ENCODE measurements at places on chromosomes 16 and 17. TPM values are rescaled to one million over a fixed set of nuclear protein-coding genes. Genes with fewer than 3 reads are reported as not detected.

The ADAD2 gene
- total RNA-seq = 0.31 TPM

The OTOA gene
- 0.10 TPM for total RNA-seq

The MPO gene
- 19.4 TPM for total RNA-seq

The BORCS6 gene
- total RNA-seq = 7.6 TPM

The SMTNL2 gene
- total RNA-seq = 174 TPM

GRCh38 chr17:82019690-82020571 lies 2.7 kb downstream of the CENPX start:
- no peak for DNase-seq

DNA sequence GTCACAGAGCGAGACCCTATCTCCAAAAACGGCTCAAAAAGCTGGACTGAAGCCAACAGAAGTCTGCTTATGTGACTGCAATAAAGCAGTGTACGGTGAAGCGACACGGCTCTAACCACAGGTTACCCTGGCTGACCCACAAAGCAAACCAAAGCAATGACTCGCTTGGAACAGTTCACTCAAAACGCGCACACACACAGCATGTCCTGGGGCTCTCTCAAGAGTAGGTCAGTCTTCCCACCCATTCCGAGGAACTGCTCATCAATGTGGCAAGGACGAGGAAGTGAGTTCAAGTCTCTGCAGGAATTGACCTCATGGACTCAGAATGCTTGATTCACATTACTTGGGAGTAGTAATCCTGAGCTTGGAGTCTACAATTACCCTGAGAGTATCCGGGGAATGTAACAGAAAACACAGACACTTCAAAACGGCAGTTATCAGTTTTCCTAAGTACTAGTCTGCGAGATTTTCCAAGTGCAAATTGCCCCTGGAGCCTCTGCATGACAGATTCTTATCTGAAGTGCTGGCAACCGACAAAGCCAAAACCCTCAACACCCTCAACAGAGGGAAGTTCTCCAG lies 25.4 kb downstream of the PELP1 start:
- DNase-seq = no peak

The ZSCAN32 gene
- total RNA-seq = 11.1 TPM

- DNase-seq = no peak
Observed at GRCh38 chr16:53982631-53983042, 278.7 kb downstream of the FTO start.

DNA sequence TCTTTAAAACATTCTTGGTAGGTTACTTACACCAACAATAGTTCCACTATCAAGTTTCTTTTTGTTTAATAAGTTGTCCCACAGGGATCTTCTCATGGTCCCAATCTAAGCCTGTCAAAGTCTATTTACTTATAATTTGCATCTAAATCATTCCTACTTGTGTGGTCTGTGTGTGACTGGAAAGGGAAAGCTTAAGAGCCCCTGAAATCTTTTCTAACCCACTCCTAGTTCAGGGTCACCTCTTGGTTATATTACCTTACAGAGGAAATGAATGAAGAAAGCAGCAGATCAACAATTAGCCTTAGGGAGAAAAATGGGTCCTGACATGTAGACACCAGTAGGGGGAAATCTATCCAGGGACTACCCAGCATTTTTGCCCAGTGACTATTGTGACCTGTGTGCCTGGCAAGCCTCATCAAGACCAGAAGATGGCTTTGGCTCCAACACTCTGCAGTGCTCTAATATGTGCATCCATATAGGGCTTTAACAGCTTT lies 110.4 kb upstream of the HAS3 start:
- DNase-seq = no peak

GRCh38 chr16:49424961-49425360 lies 51.4 kb downstream of the C16orf78 start:
- no peak for DNase-seq

DNA sequence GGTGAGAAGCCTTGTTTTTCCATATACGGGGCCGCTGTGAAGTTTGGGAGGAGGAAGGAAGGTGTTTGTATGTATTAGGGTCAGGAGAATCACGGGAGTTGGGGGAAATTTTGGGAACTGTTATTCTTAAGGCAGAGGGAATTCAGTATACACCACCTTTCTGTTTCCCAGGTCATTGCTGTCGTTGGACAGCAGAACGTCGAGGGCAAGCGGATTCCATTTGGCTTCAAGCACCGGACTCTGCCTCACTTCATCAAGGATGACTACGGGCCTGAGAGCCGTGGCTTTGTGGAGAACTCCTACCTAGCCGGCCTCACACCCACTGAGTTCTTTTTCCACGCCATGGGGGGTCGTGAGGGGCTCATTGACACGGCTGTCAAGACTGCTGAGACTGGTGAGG lies 17.6 kb downstream of the POLR2A start:
- DNase-seq = no peak

GRCh38 chr17:82314727-82315605 lies 2.4 kb downstream of the CD7 start:
- DNase-seq = no peak

The MYH2 gene
- 1,036 TPM for total RNA-seq

- no peak for DNase-seq
Observed at GRCh38 chr17:69593351-69593715, 178.8 kb downstream of the MAP2K6 start.

Data from tongue (tissue), 3 donors.